ENCODE measurements at places on chromosomes 11 and 22. TPM values are rescaled to one million over a fixed set of nuclear protein-coding genes. Genes with fewer than 3 reads are reported as not detected.

DNA sequence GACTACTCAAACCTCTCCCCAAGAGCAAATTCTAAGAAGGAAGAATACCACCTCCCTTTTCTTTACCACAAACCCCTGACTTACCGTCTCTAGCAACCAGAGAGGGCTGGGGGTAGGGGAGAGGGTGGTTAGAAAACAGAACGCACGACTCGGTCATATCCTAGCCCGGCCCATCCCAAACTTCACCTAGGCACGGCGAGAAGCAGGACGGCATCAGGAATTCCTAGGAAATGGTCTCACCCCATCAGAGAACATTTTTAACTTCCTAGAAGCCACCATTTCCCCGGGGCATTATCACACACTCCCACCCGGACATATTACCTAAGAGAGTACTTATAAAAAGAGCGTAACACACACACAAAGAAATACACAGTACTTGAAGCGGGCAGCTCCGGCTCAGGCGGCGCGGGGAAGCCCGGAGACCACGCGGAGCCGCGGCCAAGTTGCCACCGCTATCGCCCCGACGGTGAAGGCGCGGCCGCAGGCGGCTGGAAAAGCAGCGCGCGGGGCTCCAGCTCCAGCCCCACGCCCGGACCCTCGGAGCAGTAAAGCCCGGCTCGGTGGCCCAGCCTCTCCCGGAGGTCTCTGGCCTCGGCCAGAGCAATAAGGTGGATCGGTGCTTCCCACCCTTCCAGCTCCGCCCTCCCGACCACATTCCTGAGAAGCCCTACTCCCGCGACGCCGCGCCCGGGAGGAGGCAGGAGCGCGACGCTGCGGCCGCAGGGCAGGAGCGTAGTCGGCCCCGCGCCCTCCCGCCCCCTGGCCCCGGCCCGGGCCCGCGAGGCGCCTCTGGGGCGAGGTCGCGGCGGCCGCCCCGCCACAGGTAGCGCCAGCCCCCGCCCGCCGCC lies 878 bp downstream of the RRAS2 start:
- peak; percentile 72 for DNase-seq

- DNase-seq, result no peak
Observed at GRCh38 chr11:128825050-128825784, 41.9 kb downstream of the KCNJ1 start.

DNA sequence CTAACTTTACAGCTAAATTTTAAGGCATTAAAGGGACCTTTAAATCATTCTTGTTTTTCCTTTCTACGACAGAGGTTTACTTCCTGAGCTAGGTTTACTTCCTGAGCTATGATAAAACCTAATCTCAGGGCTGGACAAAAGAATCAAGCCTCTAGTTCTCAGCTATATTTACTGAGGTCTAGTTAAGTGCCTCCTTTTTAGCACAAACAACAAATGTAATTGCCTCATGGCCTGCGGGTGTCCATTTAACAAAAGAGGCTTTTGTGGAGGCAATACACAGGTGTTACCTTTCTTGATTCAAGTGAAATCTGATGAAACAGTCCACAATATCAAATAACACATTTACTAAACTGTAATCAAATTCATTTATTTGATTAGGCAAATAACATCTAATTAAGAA lies 67.3 kb downstream of the IMMP1L start:
- DNase-seq, result no peak

The KRTAP5-2 gene
- total RNA-seq, result not detected
